Activated naive CD4-positive, alpha-beta T cell treated with anti-CD3 and anti-CD28 coated beads, Interleukin-2, amount 50 U/mL, for 16 hours (primary cell): ENCODE measurements at places on chromosomes 3 and 15.

DNA sequence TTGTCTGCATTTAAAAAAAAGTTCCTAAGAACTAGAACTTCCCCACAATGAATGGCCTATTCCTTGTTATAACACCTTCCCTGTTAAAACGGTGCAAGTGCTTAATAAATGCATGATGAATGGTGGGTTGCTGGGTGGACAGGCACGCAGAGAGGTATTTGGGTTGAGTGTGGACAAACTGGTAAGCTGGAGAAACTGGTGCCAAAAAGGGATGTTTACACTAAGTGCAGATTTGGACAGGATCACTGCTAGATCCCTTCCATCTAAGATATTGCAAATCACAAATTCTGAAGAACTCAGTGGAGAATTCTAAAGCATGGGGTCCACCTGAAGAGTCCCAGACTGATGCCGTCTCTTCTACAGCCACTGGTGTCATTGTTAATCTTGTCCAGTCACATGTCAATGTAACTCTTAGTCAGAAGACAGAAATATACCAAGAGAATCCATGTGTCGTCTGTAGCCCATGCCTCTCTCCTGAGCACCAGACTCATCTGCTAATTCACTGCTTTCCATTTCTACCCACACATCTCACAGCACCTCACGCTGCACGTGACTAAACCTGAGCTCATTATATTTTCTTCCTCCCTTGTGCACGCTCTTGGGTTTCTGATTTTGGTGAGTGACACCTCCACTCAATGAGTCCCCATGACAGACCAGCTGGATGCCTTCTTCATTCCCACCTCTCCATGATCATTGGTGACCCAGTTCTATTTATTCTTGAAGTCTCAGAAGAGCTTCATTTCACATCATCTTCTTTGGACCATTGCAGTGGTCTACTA lies 328.9 kb downstream of the THSD4 start:
- no peak for DNase-seq

DNA sequence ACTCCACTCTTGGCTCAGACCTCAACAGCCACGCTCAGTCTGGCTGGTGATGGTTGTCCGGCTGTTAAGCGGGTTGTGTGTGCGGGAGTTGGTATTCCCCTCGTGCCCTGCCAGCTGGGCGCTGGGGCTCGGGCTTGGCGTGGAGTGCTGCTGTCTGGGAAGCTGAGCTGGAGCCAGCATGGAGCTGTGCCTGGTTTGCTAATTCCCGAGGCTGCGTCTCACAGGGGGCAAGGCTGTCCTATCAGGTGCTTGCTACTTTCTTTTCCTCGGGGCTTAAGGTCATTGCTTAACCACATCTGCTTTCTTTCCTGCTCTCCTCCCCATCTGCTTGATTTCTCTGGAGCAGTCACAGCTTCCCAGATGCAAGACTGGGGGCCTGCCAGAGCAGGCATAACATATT lies 29.9 kb downstream of the PDIA5 start:
- no peak for DNase-seq

DNA sequence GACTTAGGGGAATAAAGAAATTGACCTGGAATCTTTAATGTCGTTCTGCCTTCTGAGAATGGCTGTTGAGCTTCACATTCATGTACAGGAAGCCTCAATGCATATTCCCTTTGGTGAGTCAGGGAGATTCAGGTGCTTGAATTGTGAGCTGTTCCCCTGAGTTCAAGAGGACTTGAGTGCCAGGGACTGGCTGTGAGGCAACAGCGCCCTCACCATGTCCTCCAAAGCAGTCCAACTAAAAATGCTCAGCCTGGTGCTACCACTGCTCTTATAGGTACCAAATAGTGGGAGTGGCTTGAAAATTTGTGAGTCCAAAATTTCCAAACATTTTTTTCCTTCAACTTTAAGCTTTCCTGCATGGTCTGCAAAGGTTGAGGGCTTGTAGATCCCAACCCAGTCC lies 54.1 kb downstream of the LEO1 start:
- no peak for DNase-seq

GRCh38 chr3:183818706-183819624 lies 6.4 kb downstream of the MAP6D1 start:
- no peak for DNase-seq

DNA sequence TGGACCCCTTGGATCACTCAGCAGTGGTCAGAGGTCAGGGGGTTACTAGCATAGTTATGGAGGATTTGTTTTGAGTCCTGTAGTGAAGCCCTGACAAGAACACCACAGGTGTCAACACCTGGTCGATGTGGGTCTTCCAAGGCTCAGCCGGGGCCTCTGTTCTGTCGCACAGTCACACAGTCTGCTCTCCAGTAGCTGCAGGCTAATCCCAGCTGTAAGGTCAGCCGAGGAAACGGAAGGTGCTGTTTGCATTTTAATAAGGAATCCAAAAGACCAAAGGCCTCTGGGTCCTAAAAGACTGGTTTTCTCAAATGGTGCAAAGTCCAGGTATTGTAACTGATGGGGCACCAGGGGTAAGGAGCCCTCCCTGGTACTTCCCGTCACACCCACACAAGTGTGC lies 71.7 kb downstream of the RPLP1 start:
- DNase-seq: no peak

DNA sequence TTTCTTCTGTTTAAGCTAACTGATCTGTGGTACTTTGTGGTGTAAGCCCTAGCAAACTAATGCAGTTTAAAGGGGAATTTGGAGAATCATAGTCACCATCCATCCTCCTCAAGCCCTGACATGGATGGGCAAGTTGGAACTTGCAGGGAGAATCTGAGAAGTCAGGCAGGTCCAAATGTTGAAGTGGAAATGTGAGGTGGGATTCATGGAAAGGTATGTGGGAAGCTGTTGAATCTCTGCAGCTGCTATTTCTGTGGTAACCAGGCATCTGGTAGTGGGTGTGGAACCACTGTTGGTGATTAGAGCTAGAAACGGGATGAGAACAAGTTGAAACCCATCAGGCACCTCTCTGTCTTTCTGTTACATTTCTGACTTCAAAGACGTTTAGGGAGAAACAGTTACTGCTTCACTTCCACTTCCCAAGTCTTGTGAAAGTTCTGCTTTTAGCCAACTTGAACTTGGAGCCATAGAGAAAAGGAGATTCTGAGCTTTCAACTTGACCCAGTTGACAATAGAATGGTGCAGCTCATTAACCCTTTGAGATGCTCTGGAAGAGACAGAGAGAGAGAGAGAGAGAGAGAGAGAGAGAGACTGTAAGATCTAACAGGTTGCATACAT lies 38.1 kb upstream of the NMNAT3 start:
- DNase-seq: no peak

GRCh38 chr3:141710121-141710520 lies 28.0 kb upstream of the RNF7 start:
- no peak for DNase-seq

DNA sequence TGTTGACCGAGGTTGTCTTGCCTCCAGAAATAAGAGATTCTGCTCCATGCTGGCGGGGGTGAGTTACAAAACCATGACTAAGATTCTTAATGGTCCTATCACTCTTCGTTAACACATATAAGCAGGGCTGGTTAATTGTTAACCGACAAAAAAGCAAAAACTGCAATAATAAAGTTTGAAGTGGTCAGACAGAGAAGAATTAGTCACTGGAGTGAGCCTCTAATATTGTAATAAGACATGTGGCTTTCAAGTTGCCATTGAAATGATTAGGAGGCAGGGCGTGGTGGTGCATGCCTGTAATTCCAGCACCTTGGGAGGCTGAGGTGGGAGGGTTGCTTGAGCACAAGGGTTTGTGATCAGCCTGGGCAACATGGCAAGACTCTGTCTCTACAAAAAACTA lies 78.4 kb upstream of the NR2F2 start:
- DNase-seq: no peak

GRCh38 chr3:150803440-150803985 lies 40.5 kb upstream of the SIAH2 start:
- no peak for DNase-seq

DNA sequence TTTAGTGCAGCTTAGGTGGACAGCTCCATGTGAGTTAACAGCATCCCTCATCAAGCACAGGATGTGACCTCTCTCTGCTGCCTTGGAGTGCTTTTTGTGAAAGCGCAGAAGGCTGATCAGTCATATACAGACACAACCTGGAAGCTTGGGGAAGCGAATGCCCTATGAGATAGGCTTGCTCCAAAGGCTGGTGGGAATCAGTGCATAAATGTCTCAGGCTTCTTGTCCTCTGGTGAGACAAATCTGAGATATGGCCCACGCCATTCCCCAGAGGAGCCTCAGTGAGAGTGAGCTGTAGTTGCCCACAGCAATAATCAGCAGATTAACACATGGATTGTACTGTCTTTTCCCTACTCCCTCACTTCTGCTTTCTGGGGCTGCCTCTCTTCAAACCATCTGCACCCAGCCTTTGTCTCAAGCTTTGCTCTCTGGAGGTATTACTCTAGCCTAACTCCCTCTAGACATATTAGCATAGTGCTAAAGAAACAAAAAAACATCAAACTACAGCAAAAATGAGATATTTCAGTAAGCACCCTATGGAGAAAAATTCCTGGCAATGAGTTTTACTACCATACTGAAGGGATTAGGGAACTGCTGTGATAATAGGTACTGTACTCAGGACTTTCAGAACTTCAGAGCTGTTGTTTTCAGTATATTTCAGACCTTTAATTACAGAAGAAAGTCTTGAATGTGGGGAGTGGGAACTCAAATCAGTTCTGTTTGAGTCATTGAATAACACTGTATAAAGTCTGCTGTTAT lies 113.7 kb downstream of the OXSM start:
- no peak for DNase-seq

- no peak for DNase-seq
Measured at GRCh38 chr3:197430934-197431333, 124.8 kb downstream of the BDH1 start.

GRCh38 chr3:176861137-176861536 lies 336.1 kb downstream of the TBL1XR1 start:
- no peak for DNase-seq

GRCh38 chr3:149273096-149273751 lies 51.6 kb upstream of the CP start:
- DNase-seq: no peak

DNA sequence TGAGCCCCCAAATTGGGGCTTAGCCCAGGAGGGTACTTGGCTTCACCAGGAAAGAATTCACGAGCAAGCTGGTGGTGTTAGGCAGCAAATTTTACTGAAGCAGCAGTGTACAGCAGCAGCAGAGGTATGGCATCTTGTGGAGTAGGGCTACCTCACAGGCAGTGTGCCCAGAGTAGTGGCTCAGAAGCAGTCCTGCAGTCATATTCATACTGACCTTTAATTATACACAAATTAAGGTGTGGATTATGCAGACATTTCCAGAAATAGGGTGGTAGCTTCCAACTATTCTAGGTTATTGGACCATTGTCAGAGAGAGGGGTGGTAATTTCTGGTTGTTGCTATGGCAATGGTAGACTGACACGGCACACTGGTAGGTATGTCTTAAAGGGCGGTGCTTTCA lies 20.7 kb upstream of the CADPS start:
- DNase-seq: no peak

- DNase-seq: no peak
Measured at GRCh38 chr3:3309887-3310286, 130.4 kb upstream of the CRBN start.

- DNase-seq: no peak
Measured at GRCh38 chr15:73628976-73629797, 4.0 kb downstream of the NPTN start.

DNA sequence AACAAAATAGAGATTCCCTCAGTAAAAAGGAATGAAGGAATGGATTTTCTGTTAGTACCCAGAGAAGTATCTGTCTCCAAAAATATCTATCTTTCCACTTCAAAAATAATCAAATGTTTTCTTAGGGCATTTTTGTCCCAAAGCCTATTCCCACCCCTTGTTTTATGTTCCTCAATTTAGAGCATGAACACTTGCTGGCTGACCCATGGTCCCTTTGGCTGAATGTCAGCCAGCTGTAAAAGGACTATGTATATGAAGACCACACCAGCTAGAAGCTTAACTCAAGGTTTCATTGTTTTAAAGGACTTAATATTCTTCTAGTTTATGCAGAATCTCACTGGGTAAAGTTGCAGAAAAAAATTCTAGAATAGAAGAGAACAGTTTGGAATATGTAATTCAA lies 931.2 kb downstream of the MCTP2 start:
- DNase-seq: no peak

GRCh38 chr15:73464602-73465001 lies 21.6 kb downstream of the REC114 start:
- no peak for DNase-seq

GRCh38 chr3:154195620-154196356 lies 74.6 kb downstream of the ARHGEF26 start:
- no peak for DNase-seq

GRCh38 chr3:140626856-140627255 lies 51.0 kb upstream of the TRIM42 start:
- DNase-seq: no peak

- no peak for DNase-seq
Measured at GRCh38 chr3:18144571-18144970, 280.6 kb downstream of the SATB1 start.

GRCh38 chr3:112908252-112908651 lies 61.6 kb upstream of the CD200R1L start:
- DNase-seq: no peak

GRCh38 chr15:73809728-73810501 lies 56.8 kb upstream of the INSYN1 start:
- DNase-seq: no peak

GRCh38 chr3:29143151-29143550 lies 137.7 kb upstream of the RBMS3 start:
- no peak for DNase-seq

DNA sequence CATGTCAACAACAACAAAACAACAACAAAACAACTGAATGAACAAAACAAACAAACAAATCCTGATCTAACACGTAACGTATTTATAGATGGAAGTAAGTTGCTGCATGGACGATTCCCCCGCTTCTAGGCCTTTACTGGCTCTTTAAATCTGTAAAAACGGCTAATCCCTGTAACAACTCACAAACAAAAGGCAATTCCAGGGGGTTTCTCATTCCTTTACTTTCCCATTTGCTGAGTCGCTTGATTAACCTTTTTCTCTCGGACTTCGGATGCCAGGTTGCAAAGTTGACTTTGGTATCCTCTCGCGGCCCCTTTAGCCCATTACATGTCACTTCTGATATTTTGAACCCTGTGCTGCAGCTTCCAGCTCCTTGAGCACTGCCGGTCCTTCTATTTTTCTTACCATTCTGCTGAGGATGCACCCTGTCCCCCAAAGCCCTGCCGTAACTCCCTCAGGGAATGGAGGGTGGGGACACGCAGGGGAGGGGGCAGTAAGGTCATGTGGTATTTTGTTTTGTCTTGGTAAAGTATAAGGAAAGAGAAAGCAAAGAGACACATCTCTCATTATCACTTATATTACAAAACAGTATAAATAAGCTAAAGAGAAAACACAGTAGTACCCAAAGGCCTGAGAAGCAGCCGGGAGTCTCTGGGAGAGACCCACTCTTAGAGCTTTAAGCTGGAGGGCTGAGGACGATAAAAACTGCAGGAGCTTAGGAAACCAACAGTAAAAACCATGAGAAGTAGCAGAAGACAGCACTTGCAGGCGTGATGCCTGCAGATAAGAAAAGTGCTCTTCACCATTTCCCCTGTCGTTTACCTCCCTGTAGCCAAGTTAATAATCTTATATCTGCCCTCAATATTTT lies 457.8 kb upstream of the ZNF717 start:
- DNase-seq: no peak

GRCh38 chr3:123447749-123448517 lies 957 bp downstream of the ADCY5 start:
- peak; percentile 52 for DNase-seq

GRCh38 chr3:134341389-134341788 lies 32.9 kb downstream of the AMOTL2 start:
- DNase-seq: no peak

- no peak for DNase-seq
Measured at GRCh38 chr3:66372681-66373350, 128.0 kb downstream of the LRIG1 start.

GRCh38 chr3:53658613-53659193 lies 164.3 kb downstream of the CACNA1D start:
- DNase-seq: no peak

GRCh38 chr3:3603351-3603750 lies 195.9 kb upstream of the LRRN1 start:
- no peak for DNase-seq
